ENCODE measurements at places on chromosomes 3 and 15. TPM values are rescaled to one million over a fixed set of nuclear protein-coding genes. Genes with fewer than 3 reads are reported as not detected.

The CPN2 gene
- not detected for total RNA-seq

The CAPN7 gene
- 26.1 TPM for total RNA-seq

The ATG7 gene
- total RNA-seq: 21.9 TPM

The FANCD2OS gene
- not detected for total RNA-seq

The NMD3 gene
- 49.8 TPM for total RNA-seq

The RTP1 gene
- total RNA-seq: not detected
